ENCODE measurements at places on chromosomes 12 and 14. TPM values are rescaled to one million over a fixed set of nuclear protein-coding genes. Genes with fewer than 3 reads are reported as not detected.

DNA sequence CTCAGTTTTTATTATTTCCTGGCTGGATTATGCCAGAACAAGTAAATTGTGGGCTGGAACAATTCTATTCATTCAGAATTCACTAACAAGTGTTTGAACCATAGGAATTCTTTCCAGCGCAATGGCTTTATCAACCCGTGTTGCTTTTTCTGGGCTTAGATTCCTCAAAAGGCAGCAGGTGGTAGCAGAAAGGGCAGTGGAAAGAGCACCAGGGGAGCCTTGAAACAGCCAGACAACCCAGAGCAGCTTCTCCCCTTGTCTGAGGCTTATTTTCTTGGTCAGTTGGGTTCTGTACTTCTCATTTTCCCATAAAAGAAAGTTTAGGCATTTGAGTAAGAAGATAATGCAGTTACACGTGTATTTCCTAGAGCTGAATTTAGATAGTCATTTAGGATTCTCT lies 130.7 kb downstream of the OTOGL start:
- DNase-seq: no peak

- no peak for DNase-seq
These were observed 13.9 kb downstream of the NKX2-1 start for GRCh38 chr14:36505892-36506731.

- DNase-seq: no peak
These were observed 2.3 kb downstream of the MEG3 start for GRCh38 chr14:100828031-100828769.

DNA sequence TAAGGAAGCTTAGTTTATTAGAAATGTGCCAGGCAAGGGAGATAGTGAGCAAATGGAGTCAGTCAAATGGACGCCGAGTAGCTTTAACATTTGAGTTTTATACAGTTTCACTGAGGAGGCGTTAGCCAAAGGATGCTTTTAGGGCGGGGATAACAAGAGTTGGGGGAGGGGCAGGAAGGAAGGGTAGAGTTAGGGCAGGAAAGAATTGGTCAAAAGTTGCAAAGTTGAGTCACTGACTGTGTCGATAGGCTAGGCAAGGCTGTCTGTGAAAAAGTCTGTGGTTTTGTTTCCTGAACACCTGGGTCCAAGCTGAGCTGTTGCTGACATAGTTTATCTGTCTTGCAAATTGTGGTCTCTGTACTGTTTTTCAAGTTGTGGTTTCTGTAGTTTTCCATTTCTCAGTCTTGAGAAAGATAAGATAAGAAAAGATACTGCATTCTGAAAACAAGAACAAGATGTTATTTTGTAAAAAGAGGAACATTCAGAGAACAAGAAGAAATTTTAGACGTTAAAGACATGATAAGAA lies 62.6 kb upstream of the RESF1 start:
- peak; percentile 57 for DNase-seq

KLRD1 gene
- 6.7 TPM for total RNA-seq

All from H4 (cell line).